ENCODE measurements at places on chromosomes 5 and 9.

DNA sequence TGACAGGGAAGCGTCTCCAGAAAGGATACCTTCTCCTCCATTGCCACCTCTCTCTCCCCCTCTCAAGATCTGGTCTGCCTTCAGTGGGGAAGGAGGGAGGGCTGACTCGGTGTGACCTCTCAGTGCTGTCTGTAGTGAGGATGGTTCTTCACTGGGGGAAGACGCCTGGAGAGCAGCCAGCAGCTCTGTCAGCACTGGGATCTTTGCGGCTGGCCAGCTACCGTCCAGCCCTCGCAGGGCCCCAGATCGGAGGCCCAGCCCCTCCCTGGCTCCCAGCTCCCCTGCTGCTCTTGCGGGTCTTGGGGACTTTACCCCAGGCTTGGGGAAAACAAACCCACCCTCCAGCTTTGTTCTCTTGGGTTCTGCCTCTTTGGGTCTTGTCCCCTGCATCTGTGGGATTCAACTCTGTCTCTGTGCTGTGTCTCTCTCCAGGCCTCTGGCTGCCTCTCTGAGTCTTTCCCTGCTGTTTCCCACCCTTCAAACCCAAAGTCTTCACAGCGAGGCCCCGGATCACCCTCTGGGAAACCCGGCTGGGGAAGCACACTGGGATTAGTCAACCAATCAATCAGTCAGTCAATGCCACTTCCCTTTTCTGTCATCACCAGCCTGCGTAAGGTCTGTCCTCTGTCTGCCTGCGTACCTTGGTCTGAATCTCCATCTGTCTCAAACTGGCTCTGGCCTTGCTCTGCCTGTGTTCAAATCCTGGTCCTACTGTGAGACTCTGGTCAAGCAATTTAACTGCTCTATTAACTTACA is 23.0 kb downstream of the FGF18 start:
- peak; percentile 23 for DNase-seq

DNA sequence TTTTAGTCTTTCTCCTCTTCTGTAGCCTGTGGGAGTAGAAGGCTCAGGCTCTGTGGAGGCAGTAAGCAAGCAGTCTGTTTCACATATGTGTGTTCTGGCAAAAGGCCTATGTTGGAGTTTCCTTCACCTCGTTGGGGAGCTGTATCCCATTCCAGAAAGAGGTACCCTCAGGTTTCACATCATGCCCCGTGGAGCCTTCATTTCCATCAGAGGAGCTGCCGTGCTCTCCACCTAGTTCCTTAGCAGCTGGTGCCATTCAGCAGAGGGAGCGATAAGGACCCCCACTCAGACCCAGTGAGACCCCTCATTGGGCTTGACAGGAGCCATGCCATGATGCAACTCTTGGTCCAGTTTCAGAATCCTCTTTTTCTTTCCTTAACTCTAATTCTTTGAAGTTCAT is 50.6 kb upstream of the ANGPTL2 start:
- DNase-seq, result no peak

GRCh38 chr9:117156144-117156688 is 258.6 kb downstream of the ASTN2 start:
- DNase-seq, result peak; percentile 52

DNA sequence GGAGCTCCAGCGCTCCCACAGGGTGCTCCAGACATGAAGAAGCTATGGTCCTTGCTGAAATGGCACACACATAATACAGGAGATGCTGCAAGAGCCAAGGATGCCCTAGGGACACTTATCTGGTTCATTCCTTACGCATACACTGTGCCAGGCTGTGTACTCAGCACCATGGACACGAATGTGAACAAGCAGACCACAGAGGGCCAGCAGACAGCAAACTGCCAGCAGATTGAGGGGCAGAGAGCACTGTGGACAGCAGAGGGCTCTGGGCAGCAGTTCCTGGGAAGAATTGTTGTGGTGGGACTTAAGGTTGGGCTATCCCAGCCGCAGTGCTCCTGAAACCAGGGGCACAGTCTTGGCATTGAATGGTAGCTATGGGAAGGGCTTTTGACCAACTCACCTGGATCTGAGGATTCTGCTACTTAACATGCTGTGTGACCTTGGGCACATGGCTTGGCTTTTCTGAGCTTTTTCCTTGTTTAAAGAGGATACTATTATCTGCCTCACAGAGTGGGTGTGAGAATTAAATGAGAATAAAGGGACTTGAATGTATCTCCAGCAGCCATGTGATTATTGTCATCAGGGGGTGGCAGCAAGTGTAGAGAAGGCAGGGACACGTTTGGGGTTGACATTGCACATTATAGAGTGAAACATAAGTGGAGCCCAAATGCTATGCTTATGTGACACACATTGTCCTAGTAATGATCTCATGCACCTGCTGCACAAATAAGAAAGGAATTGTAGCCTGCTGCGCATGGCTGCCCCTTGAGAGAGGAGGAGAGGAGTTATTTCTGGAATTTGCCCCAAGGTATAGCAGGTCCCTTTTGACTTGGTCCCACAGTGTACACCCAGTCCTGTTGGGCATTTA is 30.1 kb downstream of the PPARGC1B start:
- DNase-seq, result no peak

DNA sequence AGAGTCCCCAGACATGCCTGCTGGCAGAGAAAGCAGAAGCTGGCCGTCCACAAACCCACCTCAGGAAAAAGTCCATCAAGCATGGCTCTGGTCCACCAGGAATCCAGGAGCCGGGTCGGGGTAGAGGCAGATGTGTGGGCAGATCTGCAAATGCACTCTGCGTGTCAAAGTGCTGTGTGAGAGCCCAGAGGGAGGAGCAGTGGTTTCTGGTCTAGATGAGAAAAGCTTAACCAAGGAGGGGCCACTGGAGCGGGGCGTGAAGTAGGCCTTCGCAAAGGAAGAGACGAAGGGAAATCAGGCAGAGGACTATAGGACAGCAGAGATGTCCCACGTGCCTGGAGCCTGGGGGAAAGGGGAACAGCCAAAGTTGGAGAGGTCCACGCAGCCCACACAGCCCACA is 40.0 kb downstream of the TTLL11 start:
- no peak for DNase-seq

- DNase-seq, result no peak
Observed at GRCh38 chr5:99010294-99010693, 81.5 kb upstream of the CHD1 start.

- no peak for DNase-seq
Observed at GRCh38 chr9:15936306-15936921, 383.6 kb downstream of the CCDC171 start.

- DNase-seq, result peak; percentile 83
Observed at GRCh38 chr9:136328622-136329041, 1.3 kb downstream of the GPSM1 start.

- no peak for DNase-seq
Observed at GRCh38 chr9:1882711-1883403, 132.3 kb upstream of the SMARCA2 start.

GRCh38 chr5:127396490-127397155 is 106.0 kb downstream of the MEGF10 start:
- DNase-seq, result peak; percentile 15

DNA sequence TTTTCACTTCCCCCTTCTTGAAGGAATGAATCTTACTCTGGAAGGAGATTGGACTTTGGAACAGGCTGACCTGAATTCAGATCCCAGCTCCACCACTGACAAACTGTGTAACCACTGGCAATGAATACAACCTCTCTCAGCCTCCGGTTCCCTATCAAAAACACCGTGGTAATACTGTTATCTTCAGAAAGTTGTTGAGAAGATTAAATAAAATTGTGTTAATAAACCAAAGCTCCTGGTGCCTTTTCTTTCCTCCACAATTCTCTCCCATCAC is 99.7 kb upstream of the RAI14 start:
- DNase-seq, result no peak

DNA sequence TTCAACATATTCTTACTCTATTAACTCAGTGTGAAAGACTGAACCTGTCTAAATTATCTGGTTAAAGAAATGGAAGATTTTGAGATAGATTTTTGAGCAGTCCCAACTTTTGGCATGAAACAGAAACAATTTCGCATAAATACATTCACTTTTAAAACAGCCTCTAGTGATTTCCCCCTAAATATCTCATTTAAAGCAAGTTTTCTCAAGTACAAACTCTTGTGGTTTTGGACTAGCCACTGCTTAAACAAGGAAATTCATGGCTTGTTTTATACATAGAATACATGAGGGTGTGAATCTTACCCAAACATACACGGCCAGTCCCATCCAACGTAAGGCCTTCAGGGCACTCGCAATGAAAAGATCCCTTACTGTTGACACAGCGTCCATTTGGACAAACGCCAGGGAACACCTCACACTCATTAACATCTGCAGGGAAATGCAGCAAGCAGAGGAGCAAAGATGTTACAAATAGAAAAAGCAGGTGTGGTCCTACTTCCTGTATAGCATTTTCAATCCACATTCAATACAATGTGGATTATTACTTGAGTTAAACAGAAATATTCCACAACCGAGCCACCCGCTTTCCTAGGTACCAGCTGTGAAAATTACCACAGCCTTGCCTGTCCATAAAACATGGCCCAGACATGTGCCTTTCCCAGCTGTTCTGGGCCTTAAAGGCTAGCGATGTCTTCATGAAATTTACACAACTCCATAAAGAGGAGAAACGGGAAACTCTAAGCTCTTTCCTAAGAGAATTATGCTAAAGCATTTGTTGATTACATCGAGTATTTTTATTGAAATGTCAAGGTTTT is 188.8 kb downstream of the FBN2 start:
- DNase-seq, result no peak

DNA sequence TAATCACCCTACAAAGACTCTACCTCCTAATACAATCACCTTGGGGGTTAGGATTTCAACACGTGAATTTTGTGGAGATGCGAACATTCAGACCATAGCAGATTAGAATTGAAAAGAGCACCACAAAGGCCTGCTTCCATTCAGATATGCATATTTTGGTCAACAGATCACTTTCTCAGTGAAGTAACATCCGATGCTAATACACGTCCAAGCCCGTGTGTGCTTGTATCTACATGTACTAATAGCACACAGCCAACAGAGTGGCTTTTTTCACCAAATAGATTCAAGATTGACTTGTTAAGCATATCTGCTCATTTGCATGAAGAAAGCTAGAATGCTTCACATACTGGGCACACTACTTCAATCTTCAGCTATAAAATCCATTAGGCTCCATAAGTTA is 35.6 kb upstream of the SSBP2 start:
- no peak for DNase-seq

GRCh38 chr9:114166614-114167572 is 11.6 kb downstream of the COL27A1 start:
- no peak for DNase-seq

GRCh38 chr5:139667001-139667729 is 19.0 kb downstream of the CXXC5 start:
- DNase-seq, result no peak

DNA sequence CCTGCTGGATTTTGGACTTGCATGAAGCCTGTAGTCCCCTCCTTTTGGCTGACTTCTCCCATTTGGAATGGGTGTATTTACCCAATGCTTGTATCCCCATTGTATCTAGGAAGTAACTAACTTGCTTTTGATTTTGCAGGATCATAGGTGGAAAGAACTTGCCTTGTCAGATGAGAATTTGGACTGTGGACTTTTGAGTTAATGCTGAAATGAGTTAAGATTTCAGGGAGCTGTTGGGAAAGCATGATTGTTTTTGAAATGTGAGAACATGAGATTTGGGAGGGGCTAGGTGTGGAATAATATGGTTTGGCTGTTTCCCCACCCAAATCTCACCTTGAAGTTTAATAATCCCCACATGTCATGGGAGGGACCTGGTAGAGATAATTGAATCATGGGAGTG is 189.6 kb upstream of the CDKN2B start:
- no peak for DNase-seq

DNA sequence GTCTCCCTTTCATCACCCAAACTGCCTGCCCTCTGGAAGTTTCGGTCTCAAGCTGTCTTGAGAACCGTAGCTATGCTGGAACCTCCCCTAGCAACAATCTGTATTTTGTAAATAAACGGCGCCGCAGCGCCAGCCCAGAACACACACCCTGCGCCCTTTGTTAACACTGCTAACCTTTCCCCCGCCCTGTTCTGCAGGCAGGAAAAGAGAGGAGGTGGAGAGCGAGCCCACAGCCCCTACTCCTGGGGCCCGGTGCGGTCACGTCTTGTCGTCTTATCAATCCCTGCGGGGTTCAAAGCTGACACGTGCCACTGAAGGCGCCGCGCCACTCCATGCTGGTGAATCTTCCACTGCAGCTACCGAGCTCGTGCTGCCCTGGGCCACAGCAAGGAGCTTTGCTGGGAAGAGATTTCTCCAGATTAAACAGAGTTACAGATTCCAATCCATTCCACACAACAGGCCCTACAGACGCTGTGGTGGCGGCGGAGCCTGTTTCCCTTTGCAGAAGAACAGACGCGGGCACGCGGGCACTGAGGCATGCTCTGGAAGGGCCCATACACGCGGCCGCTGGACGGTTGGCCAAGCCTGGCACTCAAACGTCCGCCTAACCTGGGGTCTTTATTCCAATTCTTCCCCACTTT is 25.3 kb downstream of the ZDHHC11B start:
- DNase-seq, result no peak

- DNase-seq, result no peak
Observed at GRCh38 chr5:28328681-28329080, 1290.3 kb upstream of the CDH9 start.

DNA sequence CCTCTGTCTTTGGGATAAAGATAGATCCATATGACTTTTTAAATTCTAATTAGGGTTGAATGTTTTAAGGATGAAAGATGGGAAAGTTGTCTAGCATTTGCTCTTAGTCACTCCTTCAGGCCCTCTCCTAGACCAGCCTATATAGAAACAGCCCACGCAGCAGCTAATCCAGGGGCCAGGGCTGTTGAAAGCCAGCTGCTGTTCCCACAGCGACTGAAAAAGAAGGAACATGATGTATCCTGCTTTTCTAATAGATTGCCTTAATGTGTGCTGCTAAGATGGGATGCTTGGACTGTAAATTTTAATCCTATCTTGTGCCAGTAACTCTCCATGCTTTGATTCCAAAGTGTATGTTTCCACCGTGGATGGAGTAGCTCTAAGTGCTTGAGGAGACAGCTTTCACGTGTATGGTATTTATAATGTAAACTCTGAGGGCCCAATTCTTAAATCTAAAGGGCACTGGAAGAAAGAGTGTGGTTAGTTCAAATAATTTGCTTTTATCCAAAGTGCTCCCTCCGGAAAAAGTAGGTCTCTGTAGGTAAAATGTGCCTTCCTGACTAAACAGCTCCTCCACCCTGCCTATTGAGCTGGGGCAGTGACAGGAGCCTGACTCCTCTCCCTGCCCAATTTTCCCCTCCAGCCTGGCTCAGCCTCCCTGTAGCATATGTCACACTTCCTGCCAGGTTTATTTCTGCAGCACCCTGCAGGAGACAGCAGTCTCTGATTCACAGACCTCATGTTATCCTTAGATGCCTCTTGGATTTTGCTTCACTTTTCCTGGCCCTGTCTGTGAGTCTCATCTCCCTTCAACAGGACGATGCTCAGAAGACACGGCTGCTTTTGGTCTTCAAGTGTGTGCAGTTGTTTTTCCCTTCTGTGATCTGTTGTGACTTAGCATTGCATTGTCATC is 33.2 kb downstream of the SLC36A1 start:
- peak; percentile 31 for DNase-seq

DNA sequence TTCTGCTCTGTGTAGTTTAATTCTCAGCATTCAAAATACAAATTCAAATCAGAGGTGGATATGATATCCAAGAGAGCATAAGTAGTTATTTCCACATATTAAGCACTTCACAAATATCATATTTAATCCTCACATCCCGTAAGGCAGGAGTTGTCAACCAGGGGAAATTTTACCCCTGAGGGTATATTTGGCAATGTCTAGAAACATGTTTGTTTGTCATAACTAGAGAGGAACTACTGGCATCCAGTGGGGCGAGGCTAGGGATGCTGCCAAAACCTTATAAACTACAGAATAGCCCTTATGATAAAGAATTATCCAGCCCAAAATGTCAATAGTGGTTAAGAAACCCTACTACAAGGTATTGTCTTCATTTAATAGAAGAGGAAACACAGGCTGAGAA is 619.4 kb downstream of the SLCO4C1 start:
- no peak for DNase-seq

- no peak for DNase-seq
Observed at GRCh38 chr5:120873083-120873482, 409.0 kb downstream of the PRR16 start.
